T-helper 9 cell (primary cell): ENCODE measurements at places on chromosomes 6 and 20.

DNA sequence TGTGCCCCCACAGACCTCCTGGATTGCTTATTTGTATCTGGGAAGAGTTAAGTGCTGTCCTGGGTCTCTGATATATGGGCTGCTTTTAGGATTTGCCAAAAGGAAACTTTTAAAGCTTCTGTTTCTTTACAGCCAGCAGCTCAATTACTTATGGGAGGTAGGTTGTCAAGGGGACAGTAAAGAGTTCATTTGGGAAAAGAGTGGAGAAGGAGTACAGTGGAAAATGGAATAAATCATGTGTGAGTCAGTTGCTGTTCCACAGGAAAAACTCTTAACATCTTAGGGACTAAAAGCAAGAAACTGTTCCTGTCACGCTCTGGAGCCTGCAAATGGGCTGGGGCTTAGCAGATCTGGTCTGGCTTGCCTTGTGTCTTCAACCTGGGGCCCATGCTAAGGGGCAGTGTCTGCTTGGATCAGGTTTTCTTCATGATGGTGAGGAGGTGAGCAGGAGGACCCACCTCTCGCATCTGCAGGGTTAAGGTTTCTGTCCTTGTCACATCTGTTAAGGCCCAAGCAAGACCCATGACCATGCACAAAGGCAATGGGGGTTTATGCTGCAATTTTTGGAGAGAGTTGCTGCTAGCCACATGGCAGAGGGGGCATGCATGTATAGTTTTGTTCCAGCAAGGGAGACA is 8.7 kb upstream of the CST1 start:
- no peak for DNase-seq

DNA sequence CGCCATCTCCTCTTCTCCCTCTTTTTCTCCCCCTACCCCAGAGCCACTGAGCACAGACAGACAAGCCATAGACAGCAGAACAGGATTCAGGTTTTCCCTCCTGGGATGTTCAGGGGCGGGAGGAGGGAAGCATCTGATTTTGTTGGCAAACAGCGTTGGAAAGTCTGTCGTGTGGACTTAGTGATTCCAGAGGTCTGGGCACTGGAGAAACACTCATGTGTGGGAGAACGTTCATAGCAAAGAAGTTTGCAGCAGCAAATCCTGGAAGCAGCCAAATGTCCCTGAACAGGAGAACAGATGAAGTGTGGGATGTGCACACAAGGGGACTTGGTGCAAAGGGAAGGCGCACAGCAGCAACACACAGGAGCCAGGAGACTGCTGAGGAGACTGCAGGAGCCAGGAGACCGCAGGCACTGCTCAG is 264.1 kb upstream of the CDYL start:
- DNase-seq, result no peak

- DNase-seq, result no peak
Observed at GRCh38 chr6:47111685-47112084, 69.6 kb upstream of the ADGRF1 start.

GRCh38 chr20:35837577-35838195 is 65.9 kb downstream of the PHF20 start:
- DNase-seq, result no peak
